ENCODE measurements at places on chromosomes 7 and 10.

DNA sequence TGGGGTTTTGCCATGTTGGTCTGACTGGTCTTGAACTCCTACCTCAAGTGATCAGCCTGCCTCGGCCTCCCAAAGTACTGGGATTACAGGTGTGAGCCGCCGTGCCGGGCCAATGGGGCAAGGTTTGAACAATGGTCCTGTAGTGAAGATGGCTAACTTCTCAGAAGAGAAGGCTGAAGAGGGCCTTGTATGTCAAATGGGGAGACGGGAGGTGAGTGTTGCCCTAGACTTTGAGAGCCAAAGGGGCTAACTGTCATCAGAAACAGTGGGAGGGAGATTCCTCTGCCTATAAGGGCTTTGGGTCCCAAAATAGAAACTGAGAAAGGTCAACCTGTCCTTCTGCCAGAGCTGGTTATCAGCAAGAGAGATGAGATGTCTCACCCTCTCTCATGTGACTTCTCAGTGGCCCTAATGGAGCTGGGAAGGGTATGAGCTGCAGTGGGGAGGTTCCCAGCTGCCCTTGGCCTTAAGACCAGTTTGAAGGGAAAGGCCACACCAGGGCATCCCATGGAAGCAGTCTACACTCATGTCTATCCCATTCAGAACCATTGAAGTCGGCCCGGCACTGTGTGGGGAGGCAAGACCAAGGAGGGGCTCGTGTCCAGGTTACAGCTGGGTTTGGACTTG lies 1.3 kb upstream of the SAMD8 start:
- no peak for DNase-seq

- DNase-seq, result no peak
These were observed 179.6 kb downstream of the CELF2 start for GRCh38 chr10:11197266-11197712.

DNA sequence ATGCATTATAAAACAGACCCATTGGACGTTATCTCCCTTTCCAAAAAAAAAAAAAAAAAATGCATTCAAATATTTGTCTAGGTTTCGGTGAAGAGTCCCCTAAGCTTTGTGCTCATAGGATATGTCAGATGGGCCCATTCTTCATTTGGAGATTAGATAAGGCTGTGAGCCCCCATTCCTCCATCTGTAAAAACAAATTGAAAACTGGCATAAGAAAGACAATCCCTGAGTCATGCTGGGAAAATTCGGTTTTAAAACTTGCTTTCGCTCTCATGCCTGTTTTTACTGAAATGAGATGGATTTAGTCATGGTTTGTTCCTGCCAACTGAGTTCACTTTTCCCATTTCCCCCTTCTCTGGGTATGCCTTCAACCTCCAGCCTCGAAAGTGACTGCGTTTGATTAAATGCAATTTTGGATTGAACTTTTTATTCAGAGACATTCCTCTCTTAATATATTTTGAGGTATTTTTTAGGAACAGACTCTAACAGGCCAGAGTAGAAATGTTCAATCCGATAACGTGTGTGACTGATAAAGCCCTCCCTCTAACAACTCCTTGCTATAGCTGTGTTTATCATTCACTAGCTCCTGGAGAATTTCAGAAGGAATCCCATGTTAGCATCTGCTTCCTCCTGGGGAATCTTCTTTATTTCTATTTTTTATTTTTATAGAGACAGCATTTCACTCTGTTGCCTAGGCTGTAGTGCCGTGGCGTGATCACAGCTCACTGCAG lies 190.9 kb upstream of the LYZL2 start:
- DNase-seq, result no peak

DNA sequence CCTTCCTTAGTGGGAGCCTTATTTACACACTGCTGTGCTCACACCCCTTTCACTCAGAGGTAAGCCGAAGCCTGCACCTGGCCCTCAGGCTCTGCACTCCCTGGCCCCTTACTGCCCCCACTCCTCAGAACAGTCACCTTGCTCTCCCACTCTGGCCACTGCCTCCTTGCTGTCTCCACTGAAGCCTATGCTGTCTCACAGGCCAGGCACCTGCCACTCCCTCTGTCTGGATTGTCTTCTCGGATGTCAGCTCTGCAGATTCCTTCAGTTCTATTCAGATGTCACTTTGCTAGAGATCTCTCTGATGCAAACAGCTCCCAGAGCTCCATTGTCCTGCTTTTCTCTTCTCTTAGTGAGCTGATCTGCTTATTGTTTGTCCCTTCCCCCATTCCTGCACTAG lies 390.7 kb downstream of the DPP6 start:
- DNase-seq, result no peak

Data from stimulated activated CD8-positive, alpha-beta memory T cell treated with anti-CD3 and anti-CD28 coated beads, Interleukin-7, amount 100 ng/mL, for 24 hours (primary cell).